Hematopoietic multipotent progenitor cell treated with erythropoietin and hydrocortisone succinate and interleukin-3 and kit ligand, for 8 days (in vitro differentiated cells): ENCODE measurements at places on chromosomes 2 and 18.

DNA sequence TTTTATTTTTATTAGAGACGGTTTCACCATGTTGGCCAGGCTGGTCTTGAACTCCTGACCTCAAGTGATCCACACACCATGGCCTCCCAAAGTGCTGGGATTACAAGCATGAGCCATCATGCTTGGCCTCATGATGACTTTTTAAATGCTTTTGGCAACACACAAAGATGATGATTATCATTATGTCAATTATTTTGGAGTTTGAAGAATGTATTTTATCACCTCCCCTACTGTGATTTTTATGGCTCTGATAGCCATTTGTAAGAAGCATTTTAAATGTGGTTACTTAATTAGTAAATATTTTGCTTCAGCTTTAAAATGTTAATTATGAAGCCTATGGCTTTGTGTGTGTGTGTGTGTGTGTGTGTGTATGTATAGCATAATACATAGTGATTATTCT lies 45.1 kb upstream of the RAB27B start:
- no peak for DNase-seq

- DNase-seq = no peak
These were observed 50.1 kb downstream of the SLC14A1 start for GRCh38 chr18:45774065-45774521.

DNA sequence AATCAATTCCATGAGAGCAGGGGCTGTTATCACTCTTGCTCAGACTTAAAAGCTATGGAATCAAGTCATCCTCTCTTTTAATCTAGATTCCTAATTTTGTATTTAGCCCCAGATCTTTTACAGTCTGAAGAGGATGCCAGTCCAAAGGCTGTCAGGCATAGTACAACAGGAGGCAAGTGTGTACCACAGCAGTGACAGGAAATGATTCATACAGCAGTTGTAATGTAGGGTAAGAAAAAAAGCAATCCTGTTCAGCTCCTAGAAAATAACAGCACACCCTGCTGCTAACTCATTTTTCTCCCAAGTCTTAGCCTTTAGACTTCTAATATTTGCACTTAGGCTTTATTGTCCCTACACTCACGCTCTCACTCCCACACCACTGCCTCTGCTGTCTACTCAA lies 127.8 kb upstream of the SYT4 start:
- DNase-seq = no peak

DNA sequence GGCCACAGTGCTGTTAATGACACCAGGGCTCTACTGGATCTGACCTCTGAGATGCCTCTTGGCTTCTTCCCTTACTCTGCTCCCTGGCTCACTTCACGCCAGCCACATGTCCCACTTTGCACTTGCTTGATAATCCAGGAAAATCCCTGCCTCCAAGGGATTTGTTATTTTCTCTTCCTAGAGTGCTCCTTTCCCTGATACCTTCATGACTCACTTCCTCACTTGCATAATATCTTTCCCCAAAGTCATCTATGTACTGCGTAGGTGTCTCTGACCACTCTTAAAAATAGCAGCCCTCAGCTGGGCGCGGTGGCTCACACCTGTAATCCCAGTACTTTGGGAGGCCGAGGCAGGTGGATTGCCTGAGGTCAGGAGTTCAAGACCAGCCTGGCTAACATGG lies 572.3 kb downstream of the PLCL1 start:
- DNase-seq = no peak

GRCh38 chr2:235146871-235147565 lies 195.2 kb downstream of the SH3BP4 start:
- DNase-seq = no peak
